WERI-Rb-1 (cell line): ENCODE measurements at places on chromosomes 7 and 10.
A peak's percentile ranks its signal among the peaks of the same experiment; 100 is the strongest.

DNA sequence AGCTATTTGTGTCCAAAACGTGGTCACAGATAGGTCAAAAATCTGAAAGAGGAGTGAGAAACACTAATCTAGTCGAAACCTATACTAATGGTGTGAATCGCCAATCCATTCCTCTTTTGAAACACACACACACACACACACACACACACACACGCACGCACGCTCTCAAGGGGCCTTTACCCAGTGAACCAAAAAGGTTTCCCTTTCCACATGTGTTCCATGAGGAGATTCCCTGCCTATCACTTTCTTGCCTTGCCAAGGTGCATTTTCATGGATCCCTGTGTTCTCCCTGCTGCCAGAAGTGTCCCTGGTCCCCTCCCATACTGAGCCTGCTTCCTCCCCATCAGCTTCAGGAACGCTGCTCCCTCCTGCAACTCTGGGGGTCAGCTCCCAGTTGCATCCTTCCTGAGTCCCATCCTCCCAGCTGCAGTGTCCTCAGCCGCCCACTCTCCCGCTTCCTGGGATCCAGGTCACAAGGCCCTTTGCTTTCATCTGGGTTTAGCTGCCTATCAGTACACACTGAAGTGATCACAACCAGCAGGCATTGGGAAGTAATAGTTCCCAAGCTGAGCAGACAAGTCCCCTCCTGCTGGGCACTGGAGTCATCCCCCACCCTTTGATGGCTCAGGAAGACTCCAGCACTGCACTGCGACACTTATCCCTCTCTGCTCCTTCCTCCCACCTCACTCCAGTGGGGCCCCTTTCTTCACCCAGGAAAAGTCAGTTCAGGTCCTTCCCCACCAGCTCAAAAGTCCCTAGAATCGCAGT lies 49.2 kb upstream of the KCNMA1 start:
- DNase-seq: no peak

GRCh38 chr7:123632808-123633207 lies 22.9 kb upstream of the LMOD2 start:
- no peak for DNase-seq

GRCh38 chr7:132298790-132299189 lies 277.5 kb downstream of the PLXNA4 start:
- DNase-seq: no peak

- no peak for DNase-seq
These were observed 6.2 kb upstream of the FRAT1 start for GRCh38 chr10:97312897-97313296.

GRCh38 chr10:3896161-3896560 lies 111.2 kb upstream of the KLF6 start:
- no peak for DNase-seq

DNA sequence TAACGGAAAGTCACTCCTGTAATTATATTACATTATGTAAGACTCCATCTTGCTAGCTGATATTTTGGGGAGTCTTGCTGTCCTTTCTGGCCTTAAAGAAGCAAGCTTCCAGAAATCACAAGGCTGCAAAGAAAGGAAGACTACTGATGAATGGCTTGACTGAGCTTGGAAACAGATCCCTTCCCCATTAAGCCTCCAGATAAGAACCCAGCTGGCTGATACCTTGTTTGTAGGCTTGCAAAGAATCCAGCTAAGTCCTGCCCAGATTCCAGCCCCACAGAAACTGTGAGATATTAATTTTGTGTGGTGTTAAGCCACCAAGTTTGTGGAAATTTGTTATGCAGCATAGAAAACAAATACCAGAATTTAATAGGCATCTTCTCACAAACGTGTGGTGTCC lies 49.9 kb upstream of the TMEM106B start:
- no peak for DNase-seq

- DNase-seq: no peak
These were observed 235.1 kb downstream of the FOXP2 start for GRCh38 chr7:114649689-114650088.

GRCh38 chr7:4960363-4960762 lies 1.4 kb upstream of the MMD2 start:
- DNase-seq: peak; percentile 71

DNA sequence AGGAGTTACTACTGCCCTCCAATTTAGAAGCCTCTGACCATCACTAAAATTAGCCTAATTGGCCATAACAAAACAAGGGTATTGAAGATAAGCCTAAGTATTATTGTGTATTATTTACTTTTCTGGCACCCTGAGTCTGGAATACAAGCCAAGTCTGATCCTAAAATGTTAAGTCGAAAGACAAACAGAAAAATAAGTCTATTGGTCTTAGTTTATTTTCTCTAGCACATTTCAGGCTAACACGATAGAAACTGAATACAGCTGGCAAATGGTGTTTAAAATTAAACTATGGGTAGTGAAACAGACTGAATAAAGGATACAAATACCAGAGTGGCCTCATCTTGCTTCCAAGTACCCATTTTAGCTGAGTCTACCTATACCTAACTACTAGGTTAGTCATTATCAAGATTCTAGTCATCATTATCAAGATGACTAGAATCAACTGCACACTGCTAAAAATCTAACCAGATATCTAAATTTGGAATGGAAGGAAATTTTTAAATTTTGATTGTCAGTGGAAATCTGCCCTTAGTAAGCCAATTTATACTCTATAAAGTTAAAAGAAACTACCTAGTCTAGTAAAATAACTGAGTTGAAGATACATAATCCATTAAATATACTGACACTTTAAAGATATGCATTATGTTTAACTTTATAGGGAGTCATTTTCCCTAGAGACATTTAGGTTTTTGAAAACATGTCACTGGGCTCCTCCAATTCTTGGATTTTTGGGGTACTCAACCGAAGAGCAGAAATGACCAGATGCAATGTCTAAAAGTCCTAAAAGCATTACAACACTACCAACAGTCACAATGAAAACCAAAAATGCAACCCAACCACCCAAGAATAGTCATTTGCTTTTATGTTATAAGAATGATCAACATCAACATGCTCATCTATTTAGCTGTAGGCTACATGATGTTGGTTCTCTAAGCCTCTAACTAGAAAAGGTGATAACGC lies 80.9 kb downstream of the NT5C2 start:
- no peak for DNase-seq

- DNase-seq: no peak
These were observed 15.6 kb downstream of the CUBN start for GRCh38 chr10:17113889-17114540.

- no peak for DNase-seq
These were observed 351.8 kb upstream of the FZD8 start for GRCh38 chr10:35993591-35994515.

DNA sequence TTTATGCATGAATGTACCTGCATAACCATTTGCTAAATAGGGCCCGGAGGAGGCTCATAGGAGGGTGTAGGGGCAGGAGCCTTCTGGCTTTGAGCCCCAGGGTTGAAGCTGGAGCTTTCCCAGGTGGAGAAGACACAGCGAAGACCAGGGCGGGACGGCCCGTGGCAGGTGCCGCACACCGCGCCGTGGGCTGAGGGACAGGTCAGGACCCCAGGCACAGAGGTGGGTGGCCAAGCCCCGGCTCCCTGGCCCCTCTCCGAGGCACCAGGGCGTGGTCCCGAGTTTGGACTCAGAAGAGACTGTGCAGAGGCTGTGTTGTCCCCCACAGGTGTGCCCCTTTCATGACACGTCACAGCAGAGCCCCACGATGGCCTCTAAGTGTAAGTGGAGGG lies 56.5 kb downstream of the PWWP2B start:
- DNase-seq: no peak

- no peak for DNase-seq
These were observed 80.7 kb upstream of the PALS2 start for GRCh38 chr7:24492576-24492975.

GRCh38 chr7:139099172-139099947 lies 10.2 kb downstream of the ZC3HAV1 start:
- DNase-seq: no peak

DNA sequence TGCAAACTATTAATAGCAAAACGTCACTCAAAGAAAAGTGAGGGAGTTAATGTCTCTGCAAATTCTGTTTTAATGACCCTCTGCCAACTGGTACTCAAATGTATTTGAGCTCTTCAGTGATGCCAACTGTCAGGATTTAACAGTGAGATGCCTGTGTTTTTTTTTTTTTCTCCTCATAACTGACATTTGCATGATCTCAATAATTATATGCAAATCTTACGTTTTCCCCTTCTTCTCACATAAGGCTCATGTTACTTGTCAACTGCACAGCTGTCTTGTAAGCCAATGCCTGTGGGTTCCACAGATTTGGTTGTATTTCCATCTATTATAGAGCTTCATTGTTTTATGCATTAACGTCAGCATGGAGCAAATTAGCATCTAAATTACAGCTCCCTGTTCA lies 38.2 kb downstream of the PPP1R3A start:
- no peak for DNase-seq

DNA sequence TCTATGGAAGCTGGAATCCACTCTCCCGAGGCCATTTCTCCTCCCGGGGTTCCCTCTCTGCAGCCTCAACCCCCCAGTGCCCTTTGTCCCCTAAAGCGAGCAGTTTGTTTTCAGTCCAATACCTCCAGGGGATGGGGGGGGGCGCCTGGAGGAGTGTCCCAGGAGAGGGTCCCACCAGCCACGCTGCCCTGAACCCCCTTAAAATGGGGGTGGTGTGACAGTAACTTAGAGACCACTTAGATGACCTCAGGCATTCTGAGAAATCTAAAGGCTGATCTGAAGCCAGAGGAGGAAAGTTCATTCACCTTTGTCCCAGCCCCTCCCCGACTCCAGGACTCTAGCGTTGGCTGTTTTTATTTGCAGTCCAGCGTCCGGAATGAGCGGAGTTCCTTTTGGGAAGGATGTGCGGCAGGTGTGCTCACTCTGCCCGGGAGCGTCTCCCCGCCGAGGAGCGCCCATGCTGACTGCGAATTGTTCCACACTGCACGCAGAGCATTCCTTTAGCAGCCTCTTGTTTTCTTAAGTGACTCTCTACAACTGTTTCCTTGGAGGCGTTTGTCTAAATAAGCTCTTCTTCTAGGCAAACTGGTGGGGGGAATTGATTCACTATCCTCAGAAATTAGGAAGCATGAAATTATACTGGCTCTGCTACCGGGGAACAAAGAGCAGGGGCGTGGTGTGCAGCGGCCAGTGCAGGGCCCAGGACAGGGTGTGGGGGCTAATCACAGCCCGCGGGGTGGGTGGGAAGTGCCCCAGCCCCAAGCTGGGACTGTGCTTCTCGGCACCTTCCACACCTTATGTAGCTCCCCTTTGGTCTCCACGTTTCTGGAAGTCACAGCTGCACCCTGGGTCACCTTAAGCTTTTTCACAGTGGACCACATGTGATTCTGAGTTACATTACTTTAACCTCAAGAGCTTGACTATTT lies 46.3 kb downstream of the SYPL1 start:
- DNase-seq: no peak

GRCh38 chr7:101602484-101603241 lies 26.4 kb downstream of the MYL10 start:
- peak; percentile 89 for DNase-seq

DNA sequence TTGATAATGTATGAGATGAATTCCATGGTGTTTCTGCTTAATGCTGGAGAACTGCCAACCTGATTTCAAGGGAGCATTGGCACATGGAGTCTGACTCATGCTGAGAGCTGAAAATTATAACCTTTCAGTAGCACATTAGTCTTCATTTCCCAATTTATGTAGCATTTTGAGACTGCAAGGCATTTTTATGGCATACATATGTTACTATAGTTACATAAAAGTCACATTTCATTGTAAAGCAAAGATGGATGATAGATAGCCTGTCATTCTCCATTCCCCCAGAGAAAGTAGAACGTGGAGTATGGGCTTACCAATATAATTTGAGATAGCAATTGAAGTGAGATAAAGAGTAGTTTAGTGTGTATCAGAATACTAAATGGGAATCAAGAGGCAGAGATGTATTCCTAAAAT lies 103.1 kb downstream of the SLC16A9 start:
- DNase-seq: no peak

- DNase-seq: no peak
These were observed 21.8 kb upstream of the GOLGA7B start for GRCh38 chr10:97827702-97828291.
